ENCODE measurements at places on chromosomes 2 and 18. TPM values are rescaled to one million over a fixed set of nuclear protein-coding genes. Genes with fewer than 3 reads are reported as not detected.

Gene OST4
- 602 TPM for polyA plus RNA-seq

Gene RAB27B
- 3.2 TPM for polyA plus RNA-seq

Gene PSMA8
- polyA plus RNA-seq = 0.07 TPM

Gene ST3GAL5
- 79.2 TPM for polyA plus RNA-seq

Gene POTEJ
- polyA plus RNA-seq = not detected

Gene LYPD6
- polyA plus RNA-seq = 0.16 TPM

Gene RGPD8
- 0.44 TPM for polyA plus RNA-seq

Gene TNFAIP6
- 0.20 TPM for polyA plus RNA-seq

Gene GREB1
- polyA plus RNA-seq = 2.3 TPM
